ENCODE measurements at places on chromosomes 4 and X.

GRCh38 chrX:147079457-147079856 lies 264.9 kb upstream of the CXorf51A start:
- DNase-seq: no peak

DNA sequence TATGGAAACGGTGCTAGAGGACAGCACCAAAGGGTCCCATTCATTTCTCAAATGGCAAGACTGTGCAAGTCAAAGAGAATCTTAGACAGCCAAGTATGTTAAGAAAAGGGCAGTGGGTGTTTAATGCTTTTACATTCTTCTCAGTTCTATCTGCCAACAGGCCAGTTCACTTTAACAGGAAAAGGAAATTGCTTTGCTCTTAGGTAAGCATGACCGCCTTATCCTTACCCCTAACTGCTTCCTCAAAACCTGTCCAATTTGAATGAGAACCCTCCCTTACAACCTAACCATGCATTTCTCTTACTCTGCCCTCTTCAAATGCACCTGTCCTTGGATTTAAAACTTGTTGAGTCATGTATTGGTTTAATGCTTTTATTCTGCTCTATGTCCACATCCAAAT lies 44.5 kb upstream of the BLTP1 start:
- no peak for DNase-seq

- DNase-seq: no peak
These were observed 728 bp upstream of the IL13RA2 start for GRCh38 chrX:115018040-115018647.

GRCh38 chr4:3239303-3239702 lies 9.7 kb upstream of the MSANTD1 start:
- DNase-seq: no peak

- no peak for DNase-seq
These were observed 134.5 kb upstream of the KLF3 start for GRCh38 chr4:38529189-38530115.

- no peak for DNase-seq
These were observed 308.8 kb upstream of the TECRL start for GRCh38 chr4:64718091-64718490.

DNA sequence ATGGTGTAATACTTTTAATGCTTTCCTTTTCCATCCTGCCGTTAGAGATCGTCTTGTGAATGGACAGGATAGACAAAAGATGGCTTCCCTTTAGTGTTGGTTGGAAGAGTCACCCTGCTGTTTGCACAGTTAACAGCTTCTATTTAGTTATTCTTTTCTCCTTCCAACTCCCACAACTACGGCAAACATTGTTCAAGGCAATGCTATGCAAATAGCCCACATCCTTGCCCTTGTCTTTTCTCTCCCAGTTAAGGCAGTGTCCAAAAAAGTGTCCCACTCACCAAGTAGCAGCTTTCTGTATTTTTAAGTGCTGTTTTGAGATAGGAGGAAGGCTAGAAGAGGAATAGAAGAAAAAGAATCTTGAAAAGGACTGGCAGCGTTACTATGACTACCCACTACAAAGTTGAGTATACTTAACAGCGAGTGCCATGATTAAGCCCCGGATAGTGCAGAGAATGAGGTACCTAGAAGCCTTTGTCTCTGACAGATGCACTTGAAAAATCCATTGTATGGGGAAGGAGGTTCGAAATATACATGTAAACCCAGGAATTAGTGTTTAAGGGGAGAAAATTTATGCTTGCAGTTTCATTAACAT lies 12.1 kb upstream of the RUFY3 start:
- DNase-seq: no peak

- DNase-seq: no peak
These were observed 7.3 kb upstream of the OPN1LW start for GRCh38 chrX:154136627-154137161.

DNA sequence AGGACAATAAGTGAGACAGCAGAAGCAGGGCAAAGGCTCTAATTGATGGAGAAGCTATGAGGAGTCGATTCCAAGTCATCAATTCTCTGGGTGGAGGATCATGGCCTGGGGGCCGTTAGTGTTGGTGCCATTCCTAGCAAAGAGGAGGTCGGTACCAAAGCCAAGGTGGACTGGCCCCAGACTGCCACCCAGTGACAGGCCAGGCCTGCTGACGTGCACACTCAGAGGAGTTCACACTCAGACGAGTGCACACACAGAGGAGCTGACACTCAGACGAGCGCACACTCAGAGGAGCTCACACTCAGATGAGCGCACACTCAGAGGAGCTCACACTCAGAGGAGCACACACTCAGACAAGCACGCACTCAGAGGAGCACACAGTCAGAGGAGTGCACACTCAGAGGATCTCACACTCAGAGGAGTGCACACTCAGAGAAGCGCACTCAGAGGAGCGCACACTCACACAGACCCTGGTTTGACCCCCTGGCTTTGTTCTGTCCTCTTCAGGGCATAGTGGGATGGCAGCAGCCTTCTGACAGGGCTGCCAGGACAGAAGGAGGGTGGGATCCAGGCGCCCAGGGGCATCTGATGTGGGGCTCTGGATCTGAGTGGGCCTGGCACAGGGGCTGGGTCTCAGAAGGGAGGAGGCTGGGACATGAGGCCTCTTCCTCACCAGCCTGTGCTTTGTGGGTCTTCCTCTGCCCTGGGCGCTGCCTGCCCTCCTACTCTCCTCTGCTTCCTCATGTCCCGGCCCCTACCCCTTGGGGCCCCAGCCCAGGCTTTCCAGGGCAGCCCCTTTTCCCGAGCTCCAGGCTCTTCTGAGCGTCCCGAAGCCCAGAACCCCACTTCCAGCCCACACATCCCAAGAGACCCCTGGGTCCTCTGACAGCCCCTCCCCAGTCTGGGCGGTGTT lies 41.7 kb upstream of the NKX1-1 start:
- no peak for DNase-seq

DNA sequence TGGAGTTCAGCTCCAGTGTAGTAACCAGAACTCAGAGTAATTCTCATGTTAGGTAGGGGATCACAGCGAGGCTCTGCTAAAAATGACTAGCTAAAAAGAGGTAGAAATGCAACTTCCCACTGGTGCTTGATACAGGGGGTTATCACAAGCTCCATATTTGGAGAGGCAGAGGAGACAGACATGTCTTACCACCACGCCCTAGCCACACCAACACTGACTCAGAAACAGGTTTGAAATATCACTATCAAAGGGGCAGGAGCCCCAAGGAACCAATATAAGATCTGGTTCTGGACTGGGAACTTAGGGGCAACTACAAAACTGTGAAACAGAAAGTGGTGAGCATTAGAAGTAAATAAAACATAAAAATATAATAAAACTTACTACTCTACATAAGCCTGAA lies 62.9 kb downstream of the IQCM start:
- no peak for DNase-seq

DNA sequence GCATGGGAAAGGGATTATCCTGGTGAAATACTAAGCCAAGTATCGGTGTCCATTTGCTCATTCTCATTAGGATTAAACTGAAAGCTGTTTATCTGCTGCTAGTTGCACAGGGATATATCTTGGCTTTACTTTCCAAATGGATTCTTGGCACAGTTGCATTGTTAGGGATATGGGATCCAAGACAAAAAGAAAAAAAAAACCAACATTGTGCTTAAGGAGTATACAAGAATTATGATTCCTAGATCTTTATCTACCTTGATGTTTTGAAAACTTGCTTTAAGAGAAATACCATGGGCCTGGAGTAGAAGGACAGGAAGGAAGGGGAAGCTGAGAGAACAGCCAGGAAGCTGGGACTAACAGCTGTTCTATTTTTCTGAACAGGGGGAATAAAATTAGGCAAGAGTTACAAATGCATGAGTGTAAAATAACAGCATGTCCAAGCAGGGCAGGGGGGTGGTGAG lies 107.6 kb downstream of the ATXN3L start:
- DNase-seq: no peak

DNA sequence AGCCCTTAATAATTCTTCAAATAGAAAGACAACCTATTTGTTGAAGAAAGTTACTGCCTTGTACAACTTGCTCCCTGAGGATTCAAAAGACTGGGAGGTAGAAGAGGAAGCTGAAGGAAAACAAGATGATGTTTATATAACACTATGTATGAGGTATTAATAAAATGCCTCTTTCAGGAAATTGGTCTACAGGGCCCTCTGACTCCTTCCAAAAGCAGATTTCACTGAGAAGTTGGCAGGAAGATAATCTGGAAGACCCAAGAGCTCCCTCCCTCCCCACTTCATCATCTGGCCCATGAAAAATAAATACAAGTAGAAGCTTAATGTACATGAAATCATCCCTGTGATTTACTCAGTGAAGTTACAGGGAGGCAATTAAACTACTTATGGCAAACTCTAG lies 107.5 kb upstream of the MAGEC2 start:
- DNase-seq: no peak
